Stomach (tissue), 19 donors: ENCODE measurements at places on chromosomes 6 and 20. TPM values are rescaled to one million over a fixed set of nuclear protein-coding genes. Genes with fewer than 3 reads are reported as not detected.

DNA sequence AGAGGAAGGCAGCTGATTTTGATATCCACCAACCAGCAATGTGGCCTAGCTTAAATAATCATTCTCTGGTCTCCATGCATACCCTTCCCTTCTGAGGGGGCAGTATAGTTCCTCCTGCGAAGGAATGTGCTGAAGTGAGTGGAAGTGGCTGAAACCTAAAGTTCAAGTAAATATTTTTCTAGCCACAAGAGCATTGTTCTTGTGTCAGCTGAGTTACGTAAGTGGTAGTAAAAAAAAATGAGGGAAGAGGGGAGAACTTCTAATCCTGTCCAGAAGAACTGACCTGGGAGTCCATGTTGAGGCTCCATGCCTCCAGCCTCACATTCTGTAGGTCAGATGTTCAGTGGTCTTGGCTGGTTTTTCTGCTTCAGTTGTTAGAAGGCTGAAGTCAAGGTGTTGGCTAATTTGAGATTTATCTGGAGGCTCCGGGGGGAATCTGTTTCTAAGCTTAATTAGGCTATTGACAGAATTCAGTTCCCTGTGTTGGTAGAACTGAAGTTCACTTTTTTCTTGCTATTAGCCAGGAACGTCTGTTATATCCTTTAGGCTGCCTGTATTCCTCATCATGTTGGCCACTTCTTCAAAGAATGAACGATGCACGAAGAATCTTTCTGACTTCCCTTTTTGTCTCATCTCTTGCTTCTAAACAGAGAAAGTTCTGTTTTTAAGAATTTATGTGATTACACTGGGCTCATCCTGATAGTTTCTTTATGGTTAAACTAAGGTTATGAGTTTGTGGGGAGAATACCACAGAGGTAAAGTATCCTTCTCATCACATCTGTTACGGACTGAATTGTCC, 207.1 kb upstream of the PRSS16 start:
- no peak overlapping the region for H3K4me3 ChIP-seq
- DNase-seq, result no peak
- no peak overlapping the region for H3K27ac ChIP-seq
- no peaks in the 10 kb centered on the region for H3K27me3 ChIP-seq
- H3K4me1 ChIP-seq, result no peaks in the 10 kb centered on the region
- no peaks in the 10 kb centered on the region for H3K36me3 ChIP-seq

- H3K4me3 ChIP-seq, result no peak overlapping the region
- DNase-seq, result no peak
- H3K27ac ChIP-seq, result no peak overlapping the region
- no peaks in the 10 kb centered on the region for H3K36me3 ChIP-seq
- no peaks in the 10 kb centered on the region for H3K27me3 ChIP-seq
- H3K4me1 ChIP-seq, result no peaks in the 10 kb centered on the region
Observed at GRCh38 chr6:74715355-74716085, 490.3 kb downstream of the COL12A1 start.

NKAIN2 gene
- not detected for polyA plus RNA-seq

RSPH4A gene
- 0.19 TPM for polyA plus RNA-seq

- no peak overlapping the region for H3K27ac ChIP-seq
- peaks cover 6% of the 10 kb centered on the region for H3K4me1 ChIP-seq
- no peak overlapping the region for H3K4me3 ChIP-seq
- H3K36me3 ChIP-seq, result peaks cover 71% of the 10 kb centered on the region
Observed at GRCh38 chr6:138291036-138291848, 73.0 kb upstream of the PBOV1 start.

ZBP1 gene
- polyA plus RNA-seq, result not detected

RAD21L1 gene
- not detected for polyA plus RNA-seq

DNA sequence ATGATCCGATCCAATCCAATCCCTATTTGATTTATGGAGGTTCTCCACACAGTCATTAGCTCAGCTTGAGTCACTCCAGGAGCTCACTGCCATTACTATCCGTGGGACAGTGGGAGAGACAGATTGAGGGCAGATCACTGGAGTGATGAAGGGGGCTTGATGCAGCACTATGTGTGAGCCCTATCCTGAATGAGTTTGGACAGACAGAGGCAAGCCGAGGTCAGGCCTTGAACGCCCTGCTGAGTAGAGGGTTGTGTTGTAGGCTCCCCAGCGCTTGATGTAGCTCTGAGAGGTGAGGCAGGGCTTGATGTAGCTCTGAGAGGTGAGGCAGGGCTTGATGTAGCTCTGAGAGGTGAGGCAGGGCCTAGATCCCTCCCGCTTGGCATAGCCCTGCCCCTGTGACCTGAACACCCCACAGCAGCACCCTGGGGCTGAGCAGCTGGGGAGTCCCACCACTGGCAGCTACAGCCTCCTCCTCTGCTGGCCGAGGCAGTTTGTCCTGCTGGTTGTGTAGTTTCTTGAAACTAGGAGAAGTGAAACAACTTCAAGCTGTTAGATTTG, 58.7 kb downstream of the ZFAND3 start:
- H3K4me1 ChIP-seq, result peaks cover 31% of the 10 kb centered on the region
- no peaks in the 10 kb centered on the region for H3K27me3 ChIP-seq
- no peak for DNase-seq
- H3K4me3 ChIP-seq, result no peak overlapping the region

DNA sequence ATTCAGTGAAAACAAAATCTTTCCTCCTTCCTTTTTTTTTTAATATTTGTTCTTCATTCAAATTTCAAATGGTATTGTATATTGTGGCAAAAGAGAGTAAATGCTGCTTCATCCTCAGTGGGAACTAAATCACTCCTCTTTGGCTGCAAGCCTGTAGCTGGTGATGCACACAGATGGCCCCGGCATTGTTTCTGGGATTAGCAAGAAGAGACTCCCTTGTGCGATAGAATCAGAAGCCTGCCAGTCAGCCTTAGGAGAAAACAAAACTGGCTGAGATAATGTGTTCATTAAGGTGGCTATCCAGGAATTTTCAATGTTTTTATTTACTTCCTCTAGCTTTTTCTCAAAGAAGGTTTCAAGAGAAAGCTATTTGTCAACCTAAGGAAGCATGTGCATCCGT, 20.7 kb upstream of the ELOVL2 start:
- no peak for DNase-seq
- H3K4me3 ChIP-seq, result no peak overlapping the region
- H3K27me3 ChIP-seq, result no peaks in the 10 kb centered on the region
- no peaks in the 10 kb centered on the region for H3K36me3 ChIP-seq
- H3K27ac ChIP-seq, result no peak overlapping the region
- no peaks in the 10 kb centered on the region for H3K4me1 ChIP-seq

GRCh38 chr6:10479939-10480700, 41.0 kb upstream of the GCNT2 start:
- H3K4me3 ChIP-seq, result no peak overlapping the region
- no peaks in the 10 kb centered on the region for H3K27me3 ChIP-seq
- DNase-seq, result no peak
- no peak overlapping the region for H3K27ac ChIP-seq
- no peaks in the 10 kb centered on the region for H3K36me3 ChIP-seq

GRCh38 chr6:114119056-114119455, 148.1 kb upstream of the HDAC2 start:
- no peaks in the 10 kb centered on the region for H3K4me1 ChIP-seq
- H3K27me3 ChIP-seq, result no peaks in the 10 kb centered on the region
- no peak overlapping the region for H3K4me3 ChIP-seq
- DNase-seq, result no peak
- no peaks in the 10 kb centered on the region for H3K36me3 ChIP-seq

DNA sequence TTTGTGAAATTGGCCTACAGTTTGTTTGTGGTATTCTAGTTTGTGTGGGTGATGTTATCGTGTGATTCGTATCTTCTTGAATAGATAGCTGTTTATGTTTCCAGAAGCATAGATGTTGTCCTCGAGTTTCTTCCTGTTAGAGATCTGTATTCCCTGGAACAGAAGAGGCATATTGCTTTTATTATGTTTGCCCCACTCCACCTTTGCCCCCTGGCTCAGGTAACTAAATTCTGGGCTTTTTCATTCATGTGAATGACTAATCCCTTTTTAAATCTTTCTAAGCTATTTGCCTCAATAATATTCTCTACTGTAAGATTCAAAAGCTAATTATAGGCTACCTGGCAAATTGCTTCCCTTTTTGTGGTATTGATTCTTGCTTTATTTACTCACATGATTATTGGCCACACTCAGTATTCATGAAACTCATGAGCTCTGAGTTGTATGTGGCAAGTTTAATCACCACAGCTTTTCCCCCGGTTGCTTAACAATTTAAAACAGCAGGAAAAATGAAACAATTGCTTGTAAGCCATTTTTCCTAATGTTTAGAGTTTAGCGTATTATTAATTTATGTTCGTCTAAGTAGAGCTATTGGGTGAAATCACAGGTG, 12.6 kb downstream of the RNF217 start:
- no peak for DNase-seq
- peaks cover 41% of the 10 kb centered on the region for H3K36me3 ChIP-seq
- H3K4me3 ChIP-seq, result no peak overlapping the region
- H3K4me1 ChIP-seq, result no peaks in the 10 kb centered on the region
- H3K27me3 ChIP-seq, result no peaks in the 10 kb centered on the region

DNA sequence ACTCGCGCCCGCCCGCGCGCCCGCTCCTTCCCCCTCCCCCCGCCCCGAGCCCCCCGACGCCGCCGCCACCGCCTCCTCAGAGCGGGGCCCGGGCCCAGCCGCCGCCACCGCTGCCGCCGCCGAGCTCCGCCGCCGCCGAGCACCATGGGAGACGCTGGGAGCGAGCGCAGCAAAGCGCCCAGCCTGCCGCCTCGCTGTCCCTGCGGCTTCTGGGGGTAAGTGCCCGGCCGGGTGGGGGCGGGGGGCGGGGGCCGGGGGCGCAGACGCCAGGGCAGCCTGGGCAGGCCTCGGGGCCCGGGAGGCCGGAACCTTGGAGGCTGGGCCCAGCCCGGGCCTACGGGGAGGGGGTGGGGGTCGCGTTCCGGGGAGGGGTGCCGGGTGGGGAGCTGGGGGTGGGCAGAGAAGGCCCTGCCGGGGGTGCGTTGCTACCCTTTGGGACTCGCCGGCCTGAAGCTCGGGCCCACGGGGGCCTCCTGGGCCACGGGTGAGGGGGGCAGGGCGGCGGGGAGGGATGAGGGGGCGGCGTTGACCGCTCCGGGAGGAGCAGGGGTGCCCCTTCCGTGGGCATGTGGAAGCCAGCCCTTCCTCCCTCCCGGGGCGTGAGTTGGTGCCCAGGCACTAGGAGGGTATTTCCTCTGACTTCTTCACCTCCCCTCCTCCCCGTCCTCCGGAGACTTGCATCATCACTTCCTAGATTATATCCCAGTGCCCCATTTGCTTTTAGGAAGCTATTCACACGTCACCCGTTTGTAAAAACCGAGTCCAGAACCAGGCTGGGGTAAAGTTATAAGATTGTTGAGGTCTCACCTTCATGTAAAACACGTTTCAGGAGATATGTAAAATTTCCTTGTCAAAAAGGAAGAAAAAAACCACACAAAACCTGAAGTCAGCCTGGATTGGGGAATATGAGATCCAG, 533 bp downstream of the ZFAND3 start:
- H3K4me3 ChIP-seq, result peak overlapping the region; percentile 93
- peaks cover 64% of the 10 kb centered on the region for H3K4me1 ChIP-seq
- peak overlapping the region; percentile 100 for H3K27ac ChIP-seq
- no peaks in the 10 kb centered on the region for H3K36me3 ChIP-seq

WFDC10B gene
- not detected for polyA plus RNA-seq

- no peak overlapping the region for H3K27ac ChIP-seq
- DNase-seq, result no peak
- no peaks in the 10 kb centered on the region for H3K36me3 ChIP-seq
- no peaks in the 10 kb centered on the region for H3K27me3 ChIP-seq
- H3K4me3 ChIP-seq, result no peak overlapping the region
- no peaks in the 10 kb centered on the region for H3K4me1 ChIP-seq
Observed at GRCh38 chr6:113699239-113699638, 157.9 kb upstream of the MARCKS start.

MYB gene
- polyA plus RNA-seq, result 1.6 TPM

GRCh38 chr6:131730264-131730663, 19.4 kb upstream of the CTAGE9 start:
- H3K27ac ChIP-seq, result no peak overlapping the region
- H3K4me3 ChIP-seq, result no peak overlapping the region
- H3K4me1 ChIP-seq, result no peaks in the 10 kb centered on the region
- no peak for DNase-seq
- H3K36me3 ChIP-seq, result no peaks in the 10 kb centered on the region

- H3K27ac ChIP-seq, result no peak overlapping the region
- DNase-seq, result no peak
- H3K36me3 ChIP-seq, result no peaks in the 10 kb centered on the region
Observed at GRCh38 chr6:72761761-72762160, 139.9 kb downstream of the KCNQ5 start.

COL21A1 gene
- polyA plus RNA-seq, result 1.8 TPM

GRCh38 chr6:155974811-155975323, 519.2 kb upstream of the NOX3 start:
- no peak overlapping the region for H3K4me3 ChIP-seq
- no peak for DNase-seq
- no peaks in the 10 kb centered on the region for H3K27me3 ChIP-seq
- H3K4me1 ChIP-seq, result no peaks in the 10 kb centered on the region
- H3K27ac ChIP-seq, result no peak overlapping the region
